ENCODE measurements at places on chromosomes 6 and 20.
A peak's percentile ranks its signal among the peaks of the same experiment; 100 is the strongest.

DNA sequence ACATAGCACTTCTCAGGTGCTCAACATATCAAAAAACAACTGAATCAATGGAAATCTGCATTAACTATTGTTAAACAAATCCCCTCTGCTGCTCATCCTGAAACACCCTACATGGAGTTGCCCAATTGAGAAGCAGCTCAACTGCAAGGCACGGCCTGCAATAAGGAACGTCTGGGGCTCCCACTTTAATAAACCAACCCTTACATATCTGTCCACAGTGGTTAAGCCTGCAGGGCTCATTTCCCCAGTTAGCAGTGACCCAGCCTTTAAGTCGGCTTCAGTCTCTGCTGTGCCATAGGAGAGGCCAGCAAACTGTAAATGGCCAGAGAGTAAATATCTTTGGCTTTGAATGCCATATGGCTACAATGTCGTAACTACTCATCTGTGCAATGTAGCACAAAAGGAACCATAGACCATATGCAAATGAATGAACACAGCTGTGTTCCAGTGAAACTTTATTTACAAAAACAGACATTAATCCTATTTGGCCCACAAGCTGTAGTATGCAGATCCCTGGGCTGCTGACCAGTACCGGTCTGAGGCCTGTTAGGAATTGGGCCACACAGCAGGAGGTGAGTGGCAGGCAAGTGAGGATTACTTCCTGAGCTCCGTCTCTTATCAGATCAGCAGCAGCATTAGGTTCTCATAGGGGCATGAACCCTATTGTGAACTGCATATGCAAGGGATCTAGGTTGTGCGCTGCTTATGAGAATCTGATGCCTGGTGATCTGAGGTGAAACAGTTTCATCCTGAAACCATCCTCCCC lies 522.7 kb upstream of the CDH4 start:
- no peak for DNase-seq

DNA sequence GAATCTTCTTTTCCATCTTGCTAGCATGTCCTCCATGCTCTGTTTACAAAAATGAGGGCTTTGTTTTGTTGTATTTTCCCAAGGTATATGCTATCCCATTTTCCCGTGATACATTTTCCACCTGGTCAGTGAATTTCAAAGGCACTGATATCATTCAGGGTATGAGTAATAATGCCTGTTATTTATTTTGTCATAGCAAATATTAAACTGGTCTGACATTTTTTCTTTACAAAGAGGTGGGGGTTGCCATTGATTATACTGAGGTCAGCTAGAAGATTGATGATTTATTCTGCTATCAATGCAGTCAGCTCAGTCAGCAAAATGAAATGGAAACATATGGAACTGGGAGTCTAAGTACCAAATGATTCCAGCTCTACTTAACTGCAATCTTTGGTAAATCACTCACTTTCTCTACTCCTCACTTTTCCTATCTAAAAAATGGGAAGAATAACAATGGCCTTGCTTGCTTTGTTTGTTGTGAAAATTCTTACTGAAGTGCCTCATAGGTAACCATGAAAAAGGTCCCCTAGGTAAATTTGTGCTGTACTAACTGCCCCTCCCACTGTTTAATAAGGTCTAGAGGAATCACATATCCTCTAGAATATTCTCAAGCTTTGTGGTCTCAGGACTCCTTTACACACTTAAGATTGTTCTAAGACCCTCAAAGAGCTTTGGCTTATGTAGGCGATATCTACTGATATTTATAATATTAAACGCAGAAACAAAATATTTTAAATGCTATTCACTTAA lies 64.0 kb downstream of the ARHGAP18 start:
- no peak for DNase-seq

GRCh38 chr20:25237610-25238318 lies 10.1 kb upstream of the PYGB start:
- DNase-seq = no peak

GRCh38 chr20:6566821-6567220 lies 200.7 kb upstream of the BMP2 start:
- DNase-seq = no peak

DNA sequence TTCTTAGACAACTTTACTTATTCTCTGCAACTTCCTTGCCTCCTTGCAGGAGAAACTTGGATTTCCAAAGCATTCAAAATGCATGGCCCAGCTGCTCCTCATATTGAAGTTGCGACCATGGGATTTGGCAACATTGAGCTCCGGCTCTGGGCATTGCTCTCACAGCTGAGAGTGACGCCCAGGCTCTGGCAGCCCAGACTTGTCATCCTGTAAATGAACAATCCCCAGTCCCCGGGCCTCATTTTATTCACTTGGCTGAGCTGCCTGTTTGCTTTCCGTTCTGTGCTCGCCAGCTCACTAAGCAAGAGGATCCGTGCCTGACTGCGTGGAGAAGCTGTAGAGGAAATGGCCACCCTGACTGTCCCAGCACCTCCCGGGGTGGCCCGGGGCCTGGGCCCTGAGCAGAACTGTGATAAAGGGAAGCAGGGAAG lies 119.5 kb upstream of the CD93 start:
- DNase-seq = peak; percentile 56

GRCh38 chr20:41133709-41134361 lies 3.5 kb upstream of the PLCG1 start:
- no peak for DNase-seq

DNA sequence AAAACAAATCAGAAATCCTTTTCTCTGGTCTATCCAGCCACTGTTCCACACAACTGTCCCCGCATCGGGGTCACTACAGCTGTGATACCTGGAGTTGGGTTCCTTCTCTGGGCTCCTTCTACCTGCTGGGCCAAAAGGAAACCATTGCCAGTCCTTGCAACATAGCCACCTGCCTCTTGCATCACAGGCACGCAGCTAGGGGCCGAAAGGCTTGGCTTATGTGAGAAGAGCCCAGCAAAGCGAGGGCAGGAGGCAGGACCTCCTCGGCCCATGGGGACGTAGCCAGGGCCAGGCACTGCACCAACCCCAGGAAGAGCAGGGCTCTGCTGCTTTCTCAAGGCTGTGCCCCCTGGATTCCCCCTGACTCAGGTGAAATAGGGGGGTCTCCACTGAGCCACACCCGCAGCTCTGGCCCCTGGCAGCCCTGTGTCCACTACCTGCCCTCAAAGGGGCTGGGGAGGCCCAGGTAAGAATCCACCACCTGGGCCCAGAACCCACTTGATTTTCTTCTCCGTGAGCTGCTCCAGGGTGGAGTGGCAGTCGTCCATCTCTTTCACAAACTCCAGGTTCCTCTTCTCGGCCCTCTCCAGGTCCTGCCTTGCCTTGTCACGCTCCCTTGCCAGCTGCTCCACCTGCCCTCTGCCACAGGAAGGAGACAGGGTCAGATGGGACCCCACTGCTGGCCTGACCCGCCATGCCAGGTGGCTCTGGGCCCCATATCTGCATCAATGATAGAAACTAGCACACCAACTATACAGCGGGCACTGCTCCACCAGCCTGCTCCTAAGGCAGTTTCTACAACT lies 88.9 kb downstream of the GINS1 start:
- no peak for DNase-seq

- DNase-seq = no peak
Measured at GRCh38 chr6:117227245-117227962, 38.0 kb upstream of the VGLL2 start.

- DNase-seq = peak; percentile 68
Measured at GRCh38 chr6:133241086-133241900, at the start of gene EYA4. TSS of gene EYA4 (plus strand) at chr6:133241357. CDS start at chr6:133274781, 33,424 bp downstream.

GRCh38 chr20:4306206-4306605 lies 290.8 kb upstream of the RNF24 start:
- no peak for DNase-seq

DNA sequence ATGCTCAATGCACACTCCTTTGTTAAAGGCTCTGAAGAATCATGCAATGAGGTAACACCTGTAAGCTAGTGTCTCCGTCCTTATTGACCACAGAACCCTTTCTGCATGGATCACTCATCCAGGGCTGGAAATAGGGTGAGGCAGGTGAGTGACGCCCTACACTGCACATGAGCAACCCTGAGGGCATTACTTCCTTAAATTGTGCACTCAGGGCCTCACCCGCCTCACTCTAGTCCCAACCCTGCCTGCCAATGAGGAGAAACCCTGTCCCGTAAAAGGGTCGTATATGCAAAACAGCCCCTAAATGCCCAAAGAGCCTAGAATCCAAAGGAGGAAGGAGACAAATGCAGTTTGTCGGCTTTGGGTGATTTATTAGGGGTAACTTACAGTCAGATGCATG lies 33.6 kb upstream of the NOP56 start:
- DNase-seq = no peak

- no peak for DNase-seq
Measured at GRCh38 chr6:145263778-145264211, 471.5 kb downstream of the EPM2A start.

- no peak for DNase-seq
Measured at GRCh38 chr6:70552974-70553373, 13.8 kb upstream of the SDHAF4 start.

DNA sequence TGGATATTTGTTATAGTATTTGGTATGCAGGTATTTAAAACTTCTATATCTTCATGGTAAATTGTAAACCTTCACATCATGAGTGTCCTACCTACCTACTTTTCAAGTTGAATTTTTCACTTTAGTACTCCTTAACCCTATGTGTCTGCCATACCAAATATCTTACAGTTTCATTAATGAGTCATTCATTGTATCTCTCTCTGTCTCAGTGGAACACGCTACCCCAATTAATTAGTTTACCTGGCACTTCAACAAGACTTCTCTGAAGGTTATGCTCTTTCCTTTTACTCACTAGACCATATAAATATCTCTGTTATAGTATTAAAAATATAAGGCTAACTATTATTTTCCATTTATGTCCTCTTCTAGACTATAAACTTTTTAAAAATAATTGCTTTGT lies 123.9 kb upstream of the GJE1 start:
- DNase-seq = no peak

DNA sequence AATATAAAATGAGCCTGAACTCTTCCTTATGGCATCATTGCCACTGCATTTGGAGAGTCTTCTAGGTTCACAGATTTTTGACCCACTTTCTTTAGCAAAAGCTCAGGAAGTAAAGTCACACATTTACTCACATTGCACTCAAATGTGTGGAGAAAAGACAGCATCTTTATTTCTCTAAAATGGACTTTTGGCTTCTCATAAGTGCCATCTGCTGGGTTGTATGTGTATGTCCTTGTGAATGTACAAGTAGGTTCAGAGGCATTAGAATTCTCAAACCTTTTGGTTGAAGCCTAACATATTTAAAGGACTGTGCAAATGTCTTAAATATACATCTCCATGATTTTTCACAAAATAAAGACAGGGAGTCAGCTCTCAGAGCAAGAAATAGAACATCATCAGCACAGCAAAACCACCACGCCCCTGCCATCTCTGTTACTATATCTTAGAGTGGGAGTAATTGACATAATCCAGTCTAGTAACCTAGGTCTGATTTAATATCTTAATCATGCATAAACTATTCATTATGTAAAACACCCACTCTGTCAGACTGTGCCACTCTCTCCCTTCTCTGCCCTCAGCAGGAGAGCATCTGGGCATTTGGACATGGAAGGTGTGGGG lies 42.2 kb upstream of the SPTLC3 start:
- no peak for DNase-seq

GRCh38 chr6:159082039-159082815 lies 37.4 kb upstream of the TAGAP start:
- no peak for DNase-seq

DNA sequence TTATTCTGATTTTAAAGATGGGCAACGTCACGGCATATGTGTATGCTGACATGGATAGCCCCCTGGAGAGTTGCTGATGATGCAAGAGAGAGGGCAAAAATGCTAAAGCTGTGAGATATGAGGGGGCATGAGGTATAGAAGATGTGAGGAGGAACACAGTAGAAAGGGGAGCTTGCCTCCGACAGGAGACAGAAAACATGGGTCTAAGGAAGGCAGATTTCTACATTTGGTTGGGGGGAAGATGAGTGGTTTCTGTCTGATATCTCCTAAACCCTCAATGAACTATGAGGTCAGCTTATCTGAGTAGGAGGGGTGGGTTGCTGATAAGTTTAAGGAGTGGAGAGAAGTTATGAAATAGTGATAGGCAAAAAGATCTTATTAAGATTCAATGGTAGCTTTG lies 6.0 kb downstream of the RNF24 start:
- DNase-seq = no peak

DNA sequence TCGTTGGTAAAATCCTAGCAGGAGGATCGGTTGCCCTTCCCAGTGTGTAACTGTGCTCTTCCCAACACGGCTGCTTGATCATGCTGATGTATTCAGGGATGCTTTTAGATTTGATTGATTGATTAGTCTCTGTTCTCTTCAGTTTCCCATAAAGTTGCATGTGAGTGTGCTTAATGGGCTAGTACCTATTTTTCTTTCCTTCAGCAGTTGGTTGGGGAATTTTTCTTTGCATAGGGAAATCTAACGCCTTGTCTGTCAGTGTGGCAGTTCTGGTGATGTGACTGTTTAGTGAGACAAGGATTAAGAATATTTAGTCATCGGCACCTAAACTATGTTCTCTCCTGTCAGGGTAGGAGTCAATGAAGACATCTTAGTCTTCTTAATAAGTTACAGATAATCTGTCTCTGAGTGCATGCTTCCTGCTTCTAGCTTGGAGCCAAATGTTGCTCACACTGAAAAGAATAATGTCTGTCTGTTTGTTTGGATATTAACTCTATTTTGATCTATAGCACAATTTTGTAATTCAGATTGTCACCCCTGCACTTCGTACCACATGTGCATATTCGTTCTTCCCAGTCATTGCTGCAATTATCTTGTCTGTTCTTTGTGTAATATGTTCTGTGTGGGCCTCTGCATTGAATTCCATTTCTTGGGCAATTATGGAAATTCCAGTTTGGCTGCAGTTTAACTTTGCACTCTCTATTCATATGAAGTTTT lies 169.9 kb downstream of the EDN1 start:
- no peak for DNase-seq

GRCh38 chr20:63037669-63038268 lies 31.0 kb upstream of the BHLHE23 start:
- DNase-seq = no peak

DNA sequence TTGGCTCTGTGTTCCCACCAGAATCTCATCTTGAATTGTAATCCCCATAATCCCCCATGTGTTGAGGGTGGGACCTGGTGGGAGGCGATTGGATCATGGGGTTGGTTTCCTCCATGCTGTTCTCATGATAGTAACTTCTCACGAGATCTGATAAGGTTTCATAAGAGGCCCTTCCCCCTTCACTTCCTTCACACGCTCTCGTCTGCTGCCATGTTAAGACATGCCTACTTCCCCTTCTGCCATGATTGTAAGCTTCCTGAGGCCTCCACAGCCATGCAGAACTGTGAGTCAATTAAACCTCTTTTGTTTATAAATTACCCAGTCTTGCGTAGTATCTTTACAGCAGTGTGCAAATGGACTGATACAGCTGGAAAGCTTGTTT lies 90.0 kb downstream of the ELOVL5 start:
- DNase-seq = no peak

GRCh38 chr20:63579017-63579694 lies 5.1 kb upstream of the HELZ2 start:
- DNase-seq = no peak

- DNase-seq = no peak
Measured at GRCh38 chr6:2575236-2575635, 175.5 kb downstream of the MYLK4 start.

GRCh38 chr6:16249971-16250370 lies 11.6 kb downstream of the GMPR start:
- DNase-seq = no peak

- DNase-seq = no peak
Measured at GRCh38 chr6:18454446-18454845, 67.3 kb downstream of the RNF144B start.

- no peak for DNase-seq
Measured at GRCh38 chr20:63706027-63706695, 1.6 kb downstream of the ARFRP1 start.
